Astrocyte (in vitro differentiated cells and primary cell): ENCODE measurements at places on chromosomes 11 and 22. TPM values are rescaled to one million over a fixed set of nuclear protein-coding genes. Genes with fewer than 3 reads are reported as not detected.
A peak's percentile ranks its signal among the peaks of the same experiment; 100 is the strongest.

The PTPN5 gene
- 0.07 TPM in 1 of 2 replicates, not detected in the other for total RNA-seq

The KCNA4 gene
- total RNA-seq = not detected in 2 replicates

The RASD2 gene
- total RNA-seq = 0.16 and 0.17 TPM in 2 replicates

The RRM1 gene
- 22.0 and 26.2 TPM in 2 replicates for total RNA-seq

The OR8G5 gene
- not detected in 2 replicates for total RNA-seq

The SYT13 gene
- total RNA-seq = 0.50 and 1.4 TPM in 2 replicates

The NNMT gene
- 394 and 527 TPM in 2 replicates for total RNA-seq

The ABCG4 gene
- 0.55 and 1.5 TPM in 2 replicates for total RNA-seq

The KCNJ1 gene
- total RNA-seq = 0.14 TPM in 1 of 2 replicates, not detected in the other

The MAPK11 gene
- total RNA-seq = 19.6 and 22.4 TPM in 2 replicates

- no peak for DNase-seq
These were observed 2.3 kb upstream of the XBP1 start for GRCh38 chr22:28802595-28803123.

- DNase-seq = peak; percentile 54
These were observed 18.3 kb downstream of the PRSS23 start for GRCh38 chr11:86818462-86819192.

- DNase-seq = no peak
These were observed 106.0 kb upstream of the ISX start for GRCh38 chr22:34960005-34960404.

- peak; percentile 70 for DNase-seq
These were observed 971 bp downstream of the DNAJB13 start for GRCh38 chr11:73951797-73952196.

GRCh38 chr11:35216962-35217678 lies 78.1 kb downstream of the CD44 start:
- no peak for DNase-seq

DNA sequence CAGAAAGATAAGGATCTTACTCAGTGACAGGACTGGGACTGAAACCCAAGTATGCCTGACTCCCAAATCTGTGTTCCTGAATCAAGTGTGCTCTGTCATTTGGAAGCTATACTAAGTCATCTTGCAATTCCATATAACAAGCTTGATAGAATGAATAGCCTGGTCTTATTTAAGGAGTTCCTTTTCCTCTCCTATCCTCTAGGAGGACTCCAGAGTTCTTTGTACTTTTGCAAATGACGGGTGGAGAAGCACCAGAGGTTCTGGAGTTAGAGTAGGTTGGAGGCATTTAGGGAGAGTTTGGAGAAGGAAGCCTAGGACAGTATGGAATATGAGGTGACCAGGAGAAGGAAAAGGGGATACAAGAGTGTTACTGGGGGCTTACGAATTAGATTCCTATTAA lies 92.9 kb upstream of the RCN1 start:
- DNase-seq = no peak

DNA sequence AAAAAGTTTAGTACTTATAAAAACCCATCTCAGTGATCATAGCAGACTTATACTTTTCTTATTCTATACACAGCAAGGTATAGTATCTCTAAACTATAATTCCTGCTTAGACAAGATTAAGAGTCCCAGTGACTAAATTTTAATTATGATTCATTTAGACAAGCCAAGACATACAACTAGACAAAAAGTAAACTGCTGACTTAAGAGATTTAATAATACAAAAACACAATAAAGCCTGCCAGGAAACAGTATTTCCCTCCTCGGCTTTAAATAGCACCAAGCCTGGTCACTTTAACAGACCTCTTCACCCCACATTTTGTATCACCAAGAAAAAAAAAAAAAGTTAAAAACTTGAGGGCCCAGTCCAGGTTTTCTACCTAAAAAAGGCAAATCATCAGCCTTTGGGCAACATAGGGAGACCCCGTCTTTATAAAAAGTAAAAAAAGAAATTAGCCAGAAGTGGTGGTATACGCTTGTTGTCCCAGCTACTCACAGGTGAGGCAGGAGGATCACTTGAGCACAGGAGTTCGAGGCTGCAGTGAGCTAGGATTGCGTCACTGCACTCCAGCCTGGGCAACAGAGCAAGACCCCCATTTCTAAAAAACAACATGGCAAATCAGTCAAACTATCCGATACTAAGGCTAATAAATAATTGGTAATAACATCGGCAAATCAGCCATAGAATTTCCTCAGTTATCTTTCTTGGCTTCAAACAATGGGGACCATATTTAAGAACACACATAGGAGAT lies 53.8 kb downstream of the SIK3 start:
- no peak for DNase-seq

DNA sequence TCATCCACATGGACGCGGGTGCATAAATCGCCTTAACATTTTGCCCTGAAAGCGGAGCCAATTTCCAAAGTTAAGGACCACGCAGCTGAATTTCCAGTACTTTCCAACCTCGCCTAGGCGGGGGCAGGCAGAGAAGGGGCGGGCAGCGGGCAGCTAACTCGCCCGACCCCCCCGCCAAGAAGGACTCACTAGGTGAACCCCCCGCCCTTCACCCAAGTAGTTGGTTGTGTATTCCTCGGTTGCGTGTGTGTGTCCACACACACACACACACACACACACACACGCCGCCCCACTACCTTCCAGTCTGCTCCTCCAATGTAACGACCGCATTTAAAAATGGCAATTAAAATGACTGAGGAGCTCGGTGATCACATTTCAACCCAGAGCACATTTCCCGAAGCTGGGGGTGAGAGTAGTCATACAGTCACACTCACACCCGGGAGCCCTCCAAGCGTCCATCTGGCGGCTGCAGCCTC lies 1.4 kb downstream of the TENM4 start:
- peak; percentile 41 for DNase-seq

DNA sequence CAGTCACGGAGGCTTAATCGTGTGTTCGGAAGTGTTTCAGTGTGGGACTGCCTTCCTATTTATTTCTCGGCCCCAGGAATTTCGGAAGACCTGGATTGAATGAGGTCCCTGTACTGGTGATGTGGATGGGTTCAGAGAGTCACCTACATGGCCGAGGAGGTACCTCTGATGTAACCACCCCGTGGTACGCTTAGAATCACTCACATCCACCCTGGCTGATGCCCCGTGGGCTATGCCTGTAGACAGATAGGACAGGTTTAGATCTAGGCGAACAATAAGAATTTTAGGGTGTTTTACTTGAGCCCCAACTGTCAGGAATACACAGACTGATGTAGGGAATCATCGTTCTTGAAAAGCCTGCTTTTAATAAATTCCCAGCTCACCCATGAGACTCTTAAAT lies 2.0 kb downstream of the MPPED1 start:
- DNase-seq = no peak

DNA sequence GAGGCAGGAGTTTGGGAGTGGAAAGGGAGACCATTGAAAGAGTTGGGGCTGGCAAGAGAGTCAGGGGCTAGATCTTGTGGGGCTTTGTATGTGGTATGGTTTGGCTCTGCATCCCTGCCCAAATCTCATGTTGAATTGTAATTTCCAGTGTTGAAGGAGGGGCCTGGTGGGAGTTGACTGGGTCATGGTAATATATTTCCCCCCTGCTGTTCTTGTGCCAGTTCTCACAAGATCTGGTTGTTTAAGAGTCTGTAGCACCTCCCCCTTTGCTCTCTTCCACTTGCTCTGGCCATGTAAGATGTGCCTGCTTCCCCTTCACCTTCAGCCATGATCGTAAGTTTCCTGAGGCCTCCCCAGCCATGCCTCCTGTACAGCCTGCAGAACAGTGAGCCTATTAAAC lies 10.1 kb upstream of the RAB3IL1 start:
- DNase-seq = no peak
